Stimulated activated CD4-positive, alpha-beta T cell treated with anti-CD3 and anti-CD28 coated beads, Interleukin-12 subunit alpha, Interleukin-12 subunit beta, amount 100 ng/mL, for 24 hours (primary cell): ENCODE measurements at places on chromosomes 5 and 9.

- no peak for DNase-seq
These were observed 273.1 kb downstream of the ARHGEF28 start for GRCh38 chr5:73899055-73899454.

GRCh38 chr5:122703203-122703602, 71.7 kb upstream of the SNX2 start:
- no peak for DNase-seq

GRCh38 chr9:38408719-38409118, 15.5 kb downstream of the IGFBPL1 start:
- no peak for DNase-seq

- DNase-seq = no peak
These were observed 57.0 kb upstream of the ABCA1 start for GRCh38 chr9:104984948-104985347.

GRCh38 chr5:79809743-79810142, 120.1 kb downstream of the CMYA5 start:
- DNase-seq = no peak

DNA sequence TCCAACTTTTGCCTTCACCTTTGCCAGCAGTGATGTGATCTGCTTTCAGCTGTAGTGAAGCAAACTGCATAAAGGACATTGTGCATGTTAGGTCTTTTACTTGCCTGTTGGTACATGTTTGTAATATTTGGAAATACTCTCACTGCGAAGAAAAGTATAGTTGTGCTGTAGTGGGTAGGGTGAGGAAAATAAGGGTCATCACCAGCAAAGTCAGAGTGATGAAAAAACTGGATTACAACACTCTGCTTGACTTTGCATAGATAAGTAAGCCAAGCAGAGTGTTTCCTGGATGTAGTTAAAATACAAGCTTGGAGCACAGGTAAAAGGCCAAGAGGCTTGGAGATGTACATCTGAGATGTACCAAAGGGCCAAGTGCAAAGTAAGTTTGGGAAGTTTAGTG, 16.7 kb downstream of the TGFBR1 start:
- no peak for DNase-seq

- no peak for DNase-seq
These were observed 436.7 kb downstream of the ZSWIM6 start for GRCh38 chr5:61768692-61769281.
